ENCODE measurements at places on chromosomes 2 and 18.

DNA sequence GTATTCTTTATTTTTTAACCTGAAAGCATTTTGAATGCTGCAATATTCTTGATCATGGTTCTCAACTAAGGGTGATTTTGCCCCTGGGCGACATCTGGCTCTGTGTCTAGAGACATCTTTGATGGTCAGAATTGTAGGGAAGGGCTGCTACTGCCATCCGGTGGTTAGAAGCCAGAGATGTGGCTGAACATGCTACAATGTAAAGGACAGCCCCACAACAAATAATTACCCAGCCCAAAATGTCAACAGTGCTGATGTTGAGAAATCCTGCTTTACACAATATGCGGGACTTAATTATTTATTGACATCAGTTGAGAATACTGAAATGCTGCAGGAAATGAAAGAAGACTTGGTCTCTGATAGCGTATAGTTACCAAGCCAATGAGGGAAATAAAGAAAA is 37.5 kb upstream of the SERPINB2 start:
- DNase-seq = peak; percentile 56

DNA sequence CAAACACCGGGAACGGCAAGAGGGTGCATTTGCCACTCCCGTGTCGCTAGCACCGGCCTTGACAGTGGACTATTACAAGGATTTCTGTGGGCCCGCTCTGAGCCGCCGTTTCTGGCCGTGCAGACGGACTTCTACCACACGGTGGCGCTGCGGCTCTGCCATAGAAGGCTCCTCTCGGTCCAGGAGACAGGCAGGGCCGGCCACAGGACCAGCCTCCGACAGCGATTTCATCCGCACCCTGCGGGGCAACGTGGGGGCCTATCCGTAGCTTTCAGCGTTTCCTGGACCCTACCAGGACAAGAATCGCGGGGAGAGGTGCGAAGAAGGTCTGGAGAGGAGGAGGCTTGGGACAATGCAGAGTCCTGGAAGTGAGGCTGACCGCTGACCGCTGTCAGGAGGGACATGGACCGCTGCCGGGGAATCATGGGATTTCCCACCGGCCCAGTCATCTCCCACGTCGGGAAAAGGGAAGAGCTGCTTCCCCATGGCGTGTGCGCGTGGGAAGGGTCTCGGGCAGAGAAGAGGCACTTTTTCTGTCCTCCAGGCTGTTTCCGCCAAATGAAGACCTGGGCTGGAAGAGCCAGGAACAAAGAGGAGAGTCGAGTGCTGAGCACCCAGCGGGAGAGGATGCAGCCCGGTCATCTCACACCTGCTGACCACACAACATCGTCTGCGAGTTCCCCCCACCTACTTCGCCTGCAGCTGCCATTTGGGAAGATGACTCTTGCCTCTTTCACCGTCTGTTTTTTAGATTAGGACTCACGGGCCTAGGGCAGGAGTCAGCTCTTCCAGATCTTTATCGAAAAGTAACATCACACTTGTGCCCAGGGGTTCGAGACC is 35.5 kb upstream of the HAAO start:
- DNase-seq = peak; percentile 49

DNA sequence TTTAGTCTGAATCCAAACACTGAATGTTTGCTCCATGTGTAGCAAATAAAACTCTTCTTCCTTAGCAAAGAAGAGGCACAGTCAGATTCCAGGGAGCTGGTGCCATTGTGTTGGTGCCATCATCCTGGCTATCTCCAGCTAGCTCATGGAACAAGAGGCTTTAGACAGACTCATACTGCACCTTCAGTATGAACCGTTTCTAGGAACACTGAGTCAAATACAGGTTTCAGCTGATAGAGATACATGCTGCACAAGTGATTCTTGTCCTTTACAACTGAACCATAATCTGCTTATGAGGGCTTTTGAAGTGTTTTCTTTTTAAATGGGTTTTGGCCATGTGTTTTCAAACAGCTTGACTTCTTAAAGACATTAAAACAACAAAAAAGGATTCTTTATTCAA is 57.9 kb downstream of the DYNC1I2 start:
- DNase-seq = no peak

DNA sequence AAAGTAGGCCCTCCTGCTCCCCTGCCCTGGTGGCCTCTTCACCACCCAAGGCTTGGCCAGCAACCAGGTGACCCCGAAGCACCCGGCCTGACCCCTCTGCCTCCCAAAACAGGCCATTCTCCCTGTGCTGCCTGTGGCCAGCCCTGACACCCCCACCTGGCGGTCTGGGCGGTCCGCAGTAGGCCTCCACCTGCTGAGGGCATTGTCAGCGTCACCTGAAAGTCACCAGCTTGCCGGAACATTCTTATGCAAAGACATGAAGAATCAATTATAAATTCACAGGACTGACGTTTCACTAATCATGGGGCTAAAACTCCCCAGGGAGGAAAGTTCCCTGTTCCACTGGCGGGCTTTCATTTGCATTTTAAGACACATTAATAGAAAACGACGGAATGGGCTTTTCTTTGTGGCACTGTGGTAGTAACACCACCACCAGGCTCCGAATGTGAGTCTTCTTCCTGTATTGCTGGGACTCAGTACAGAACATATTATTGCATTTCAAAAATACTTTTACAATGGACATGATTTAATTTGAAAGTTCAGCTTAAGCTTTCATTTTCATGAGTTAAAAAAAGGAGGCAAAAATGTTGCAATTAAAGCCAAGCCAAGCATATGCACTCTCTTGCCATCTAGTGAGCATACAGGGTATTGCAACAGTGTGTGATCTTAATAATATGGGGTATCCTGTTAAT is 57.4 kb downstream of the ADI1 start:
- no peak for DNase-seq

GRCh38 chr18:60421356-60422118 is 49.0 kb upstream of the MC4R start:
- DNase-seq = no peak

DNA sequence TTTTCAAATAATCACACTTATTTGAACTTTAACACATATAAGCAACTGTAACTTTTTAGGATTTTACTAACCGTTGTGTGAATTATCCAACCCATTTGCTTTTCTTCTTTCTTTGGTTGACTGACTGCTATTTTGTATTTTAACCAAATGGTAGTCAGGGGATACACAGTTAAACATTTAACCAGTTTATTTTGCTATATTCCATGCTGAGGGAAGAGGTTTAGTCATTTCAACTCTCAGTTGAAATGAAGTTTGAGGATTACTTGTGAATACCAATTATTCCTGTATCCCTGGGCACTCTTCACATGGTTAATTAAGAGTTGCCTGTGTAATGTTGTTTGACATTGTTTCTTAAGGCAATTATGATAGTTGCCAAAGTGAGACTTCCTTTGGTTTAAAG is 1.9 kb downstream of the SPAG16 start:
- DNase-seq = no peak

DNA sequence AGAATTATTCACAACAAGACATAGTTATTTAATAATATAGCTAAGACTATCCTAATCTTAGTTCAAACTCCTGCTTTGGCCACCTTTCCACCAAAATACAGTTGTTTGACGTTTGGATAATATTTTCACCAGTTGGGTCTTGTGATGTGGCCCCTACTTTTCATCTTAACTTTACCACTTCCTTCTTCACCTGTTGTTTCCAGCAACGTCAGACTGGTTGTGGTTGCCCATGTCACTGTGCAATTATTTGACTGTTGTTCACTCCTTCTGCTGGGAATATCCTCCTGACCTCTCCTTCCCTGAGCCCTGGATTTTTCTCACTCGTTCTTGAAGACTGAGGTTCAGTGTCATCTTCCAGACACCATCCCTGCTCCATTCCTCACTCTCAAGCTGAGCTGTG is 132.2 kb upstream of the RASGRP3 start:
- DNase-seq = no peak

GRCh38 chr2:143729296-143729814 is 600.1 kb downstream of the ARHGAP15 start:
- no peak for DNase-seq

DNA sequence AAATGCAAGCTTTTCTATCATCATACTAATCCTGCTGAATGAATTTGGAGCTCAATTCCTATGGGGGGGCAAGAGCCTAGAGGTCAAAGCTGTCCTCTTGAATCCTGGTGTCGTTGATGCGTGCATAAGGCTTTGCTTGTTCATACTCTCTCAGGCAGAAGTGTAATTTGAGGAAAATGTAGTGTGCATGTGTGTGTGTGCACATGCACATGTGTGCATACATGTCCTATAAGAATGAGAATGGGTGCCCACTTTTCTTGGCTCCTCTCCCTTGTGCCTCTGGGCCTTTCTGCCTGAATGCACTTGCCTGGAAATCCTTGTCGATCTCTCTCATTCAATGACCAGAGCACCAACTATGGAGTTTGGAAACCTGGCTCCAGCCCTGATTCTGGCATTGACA is 28.5 kb upstream of the C18orf32 start:
- DNase-seq = no peak

DNA sequence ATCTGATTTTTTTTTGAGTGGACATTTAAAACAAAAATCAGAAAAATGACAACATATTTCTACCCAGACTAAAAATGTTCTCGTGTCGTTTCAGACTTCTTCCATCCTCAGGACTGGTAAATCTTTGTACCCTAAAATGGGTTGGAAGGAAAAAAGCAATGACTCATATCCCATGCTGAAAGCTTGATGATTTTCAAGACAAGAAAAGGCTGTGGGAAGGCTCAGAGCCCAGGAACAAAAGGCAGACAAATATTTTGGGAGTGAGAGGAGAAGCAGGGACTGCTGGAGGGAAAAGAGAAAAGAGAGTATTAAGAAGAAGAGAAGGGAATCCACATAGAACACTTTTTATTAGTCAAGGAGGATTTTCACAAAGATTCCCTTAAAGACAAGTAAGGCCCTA is 77.1 kb upstream of the CTAGE1 start:
- no peak for DNase-seq

DNA sequence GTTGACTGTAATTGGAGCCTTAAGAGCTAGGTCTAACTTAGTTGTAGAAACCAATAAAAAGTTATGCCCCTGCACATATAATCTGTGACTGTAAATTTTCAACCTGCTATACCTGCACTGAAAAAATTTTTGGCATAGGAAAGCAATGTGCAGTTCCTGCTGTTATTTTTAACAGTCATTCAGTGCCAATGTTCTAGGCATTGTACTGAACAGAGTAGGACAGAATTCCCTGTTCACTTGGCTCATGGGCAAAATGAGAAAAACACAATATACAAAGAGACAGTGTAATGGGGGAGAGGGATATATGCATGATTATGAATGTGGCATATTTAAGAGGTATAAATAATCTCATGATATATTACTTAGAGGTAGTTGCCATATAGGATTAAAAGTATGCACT is 458.0 kb downstream of the TGIF1 start:
- no peak for DNase-seq

- no peak for DNase-seq
Observed at GRCh38 chr2:235851828-235852525, 316.2 kb downstream of the GBX2 start.

DNA sequence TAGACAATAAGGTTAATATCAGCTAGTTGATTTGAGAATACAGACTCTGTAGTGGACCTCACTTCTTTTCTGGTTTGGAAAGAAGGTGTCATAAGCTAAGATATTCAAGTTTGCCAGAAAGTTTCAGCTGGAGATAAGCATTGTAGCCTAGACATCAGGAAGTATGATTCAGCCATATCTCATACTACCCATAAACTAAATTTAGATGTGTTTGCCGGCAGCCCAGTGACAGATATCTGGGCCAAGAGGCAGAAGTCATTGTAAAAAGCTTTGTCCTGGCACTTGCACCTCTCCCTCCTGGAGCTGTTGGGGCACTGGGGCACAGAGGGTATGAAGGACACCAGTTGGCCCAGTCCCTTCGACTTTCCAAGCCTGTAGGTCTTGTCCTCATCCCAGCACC is 128.0 kb downstream of the EPHA4 start:
- DNase-seq = no peak

DNA sequence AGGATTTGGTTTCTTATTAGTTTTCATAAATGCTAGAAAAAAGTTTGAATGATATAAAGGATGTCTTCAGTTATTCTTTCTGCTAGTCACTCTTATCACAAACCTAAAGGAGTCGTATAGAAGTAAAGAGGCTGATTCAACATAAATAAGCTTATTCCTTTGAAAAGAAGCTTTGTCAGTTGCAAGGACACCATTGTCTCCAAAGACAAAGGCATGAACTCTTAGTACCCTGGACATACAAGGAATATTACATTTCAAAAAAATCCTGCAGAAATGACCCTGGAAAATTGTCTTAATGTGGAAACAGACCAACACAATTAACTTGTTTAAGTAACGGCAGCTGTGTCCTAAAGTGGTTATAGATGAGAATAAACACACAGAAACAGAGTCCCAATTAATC is 528.0 kb downstream of the CPS1 start:
- no peak for DNase-seq

- DNase-seq = no peak
Observed at GRCh38 chr2:201116959-201117734, 1.2 kb downstream of the CFLAR start.

- no peak for DNase-seq
Observed at GRCh38 chr2:218188528-218188927, 21.8 kb upstream of the CXCR1 start.

DNA sequence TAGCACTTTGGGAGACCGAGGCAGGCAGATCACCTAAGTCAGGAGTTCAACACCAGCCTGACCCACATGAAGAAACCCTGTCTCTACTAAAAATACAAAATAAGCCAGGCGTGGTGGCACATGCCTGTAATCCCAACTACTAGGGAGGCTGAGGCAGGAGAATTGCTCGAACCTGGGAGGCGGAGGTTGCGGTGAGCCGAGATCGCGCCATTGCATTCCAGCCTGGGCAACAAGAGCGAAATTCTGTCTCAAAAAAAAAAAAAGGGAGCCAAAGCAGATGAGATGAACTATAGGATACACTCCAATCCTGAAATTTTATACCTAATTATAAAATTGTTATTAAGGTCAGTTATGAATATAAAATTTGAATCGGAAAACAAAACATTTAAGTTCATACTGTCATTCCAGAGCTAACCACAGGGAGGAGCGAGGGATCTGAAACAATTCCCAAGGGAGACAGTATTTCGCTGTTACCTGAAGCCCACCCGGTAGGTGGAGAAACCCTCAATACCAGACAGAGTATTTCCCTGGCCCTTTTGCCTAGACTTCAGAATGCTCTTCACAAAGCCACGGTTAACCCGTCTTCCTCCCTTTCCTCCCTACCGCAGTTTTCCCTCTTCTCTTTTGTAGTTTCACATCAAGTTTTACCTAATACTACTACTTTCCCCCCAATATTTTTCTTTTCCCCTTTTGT is 1.4 kb downstream of the PPM1G start:
- DNase-seq = no peak

DNA sequence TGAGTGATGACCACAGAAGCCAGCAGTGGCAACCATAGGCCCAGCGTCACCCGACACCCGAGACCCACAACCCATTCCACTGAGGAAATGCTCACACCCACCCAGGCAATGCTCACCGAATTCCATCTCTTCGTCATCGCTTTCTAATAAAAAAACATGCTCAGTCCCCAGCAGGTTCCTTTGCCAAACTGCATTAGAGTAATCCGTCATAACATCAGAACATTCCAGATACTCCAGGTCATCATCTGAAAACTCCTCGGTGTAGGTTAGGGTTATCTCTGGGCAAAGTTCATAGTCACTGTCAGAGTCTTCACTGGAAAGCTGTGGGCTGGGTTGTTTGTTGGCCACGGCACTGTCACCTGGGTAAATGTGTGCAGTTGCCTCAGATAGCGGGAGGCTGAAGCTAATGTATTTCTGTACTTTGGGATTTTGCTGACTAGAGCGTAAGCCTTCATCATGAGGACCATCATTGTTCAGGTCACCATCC is 49.3 kb downstream of the ALPK2 start:
- DNase-seq = no peak

- DNase-seq = no peak
Observed at GRCh38 chr2:23385351-23385747, 370 bp downstream of the KLHL29 start.

GRCh38 chr2:11514081-11514730 is 19.6 kb upstream of the GREB1 start:
- DNase-seq = no peak
